Left renal pelvis (tissue), 4 donors: ENCODE measurements at places on chromosomes 2 and 18.

GRCh38 chr2:230422149-230422548 lies 6.1 kb downstream of the SP100 start:
- no peak for DNase-seq

DNA sequence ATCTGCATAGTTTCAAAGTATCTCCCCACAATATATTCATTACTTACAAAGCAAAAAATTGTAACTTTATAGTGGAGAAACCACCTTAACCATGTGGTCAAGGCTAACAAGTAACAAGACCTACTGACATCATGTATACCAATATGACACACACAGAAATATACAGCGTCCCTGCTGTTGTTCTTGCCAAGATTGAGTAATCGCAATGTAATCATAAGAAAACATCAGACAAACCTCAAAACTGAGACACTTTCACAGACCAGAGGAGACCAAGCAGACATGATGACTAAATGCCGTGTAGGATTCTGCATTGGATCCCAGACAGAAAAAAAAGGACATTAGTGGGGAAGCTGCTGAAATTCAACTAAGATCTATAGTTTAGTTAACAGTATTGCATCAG lies 123.0 kb downstream of the ACAA2 start:
- DNase-seq, result no peak

DNA sequence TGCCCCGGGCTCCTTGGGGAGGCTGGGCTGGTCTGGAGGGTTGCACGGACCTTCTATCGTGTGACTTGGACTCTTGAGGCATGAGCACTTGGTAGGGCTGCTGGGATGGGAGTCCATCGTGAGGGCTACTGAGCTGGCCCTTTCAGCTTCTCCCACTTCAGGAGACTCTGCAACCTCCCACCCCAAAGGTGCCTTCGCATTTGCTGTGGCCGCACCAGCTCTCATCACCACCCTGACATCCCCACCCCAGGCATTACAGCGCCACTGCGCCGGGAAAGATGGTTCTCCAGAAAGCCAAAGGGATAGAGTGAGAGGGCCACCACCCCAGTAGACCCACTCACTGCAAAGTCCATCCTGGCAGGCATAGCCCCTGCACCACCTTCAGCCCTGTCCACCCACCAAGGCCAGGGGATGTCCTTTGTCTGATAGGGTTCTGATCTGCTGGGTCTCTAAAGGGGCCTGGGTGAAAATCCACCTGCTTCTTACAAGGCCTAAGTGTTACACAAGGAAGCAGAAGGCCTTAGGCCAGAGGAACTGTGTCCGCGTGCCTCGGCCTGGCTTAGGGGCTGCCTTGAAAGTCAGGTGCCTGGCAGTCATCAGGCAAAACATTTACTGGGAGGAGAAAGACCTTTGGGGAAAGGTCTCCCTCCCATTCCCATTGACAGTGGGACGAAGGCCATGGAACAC lies 5.1 kb downstream of the EHD3 start:
- DNase-seq, result no peak

DNA sequence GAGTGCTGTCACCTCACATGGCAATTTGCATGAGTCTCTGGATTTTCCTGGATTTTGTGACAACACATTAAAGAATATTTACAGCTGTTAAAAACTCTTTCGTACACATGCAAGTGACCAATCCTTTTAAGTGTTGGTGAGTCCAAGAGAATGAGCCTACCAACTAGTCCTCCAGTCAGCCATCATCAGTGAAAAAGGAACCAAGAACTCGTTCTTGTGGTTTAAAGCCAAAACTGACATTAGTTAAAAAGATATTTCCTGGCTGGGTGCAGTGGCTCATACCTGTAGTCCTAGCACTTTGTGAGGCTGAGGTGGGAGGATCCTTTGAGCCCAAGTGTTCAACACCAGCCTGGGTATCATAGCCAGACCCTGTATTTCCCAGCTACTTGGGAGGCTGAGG lies 215.4 kb upstream of the ITGA4 start:
- no peak for DNase-seq

GRCh38 chr2:97911922-97912575 lies 83.7 kb downstream of the TMEM131 start:
- no peak for DNase-seq

DNA sequence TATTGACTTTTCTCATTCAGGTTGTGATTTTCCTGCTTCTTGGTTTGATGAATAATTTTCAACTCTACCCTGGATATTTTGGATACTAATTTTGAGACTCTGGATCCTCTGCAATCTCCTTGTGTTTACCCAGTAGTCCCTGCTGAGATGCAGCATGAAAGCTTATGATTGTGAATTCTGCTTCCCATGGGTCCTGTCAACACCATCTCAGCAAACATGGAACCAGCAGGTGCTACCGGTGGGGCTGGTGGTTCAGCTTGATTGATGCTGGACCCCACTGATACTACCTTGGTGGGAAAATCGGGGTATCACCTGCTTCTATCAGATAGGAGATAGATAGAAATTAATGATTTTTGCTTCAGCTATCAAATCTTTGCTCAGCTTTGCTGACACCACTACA lies 81.1 kb downstream of the SOWAHC start:
- no peak for DNase-seq

GRCh38 chr2:166365803-166366420 lies 9.8 kb downstream of the SCN9A start:
- DNase-seq, result no peak

GRCh38 chr18:28767201-28767600 lies 590.3 kb upstream of the CDH2 start:
- DNase-seq, result no peak

GRCh38 chr2:234960175-234961088 lies 8.6 kb downstream of the SH3BP4 start:
- no peak for DNase-seq

DNA sequence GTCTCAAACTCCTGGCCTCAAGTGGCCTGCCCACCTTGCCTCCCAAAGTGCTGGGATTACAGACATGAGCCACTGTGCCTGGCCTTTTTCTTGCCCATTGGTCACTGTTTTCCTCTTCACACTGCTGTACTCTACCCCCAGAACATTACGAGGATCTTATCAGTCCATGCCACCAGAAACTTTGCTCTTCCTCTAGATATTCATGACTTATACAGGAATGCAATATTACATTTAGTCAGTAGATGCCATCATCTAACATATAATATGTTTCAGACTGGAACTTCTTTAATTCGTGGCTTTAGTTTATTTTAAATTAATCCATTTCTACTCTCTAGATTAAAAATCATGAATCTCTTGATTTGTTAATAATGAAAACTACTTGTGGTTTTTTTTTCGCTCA lies 135.5 kb downstream of the COMMD1 start:
- no peak for DNase-seq

GRCh38 chr2:100105678-100106054 lies 36.7 kb downstream of the AFF3 start:
- DNase-seq, result no peak

DNA sequence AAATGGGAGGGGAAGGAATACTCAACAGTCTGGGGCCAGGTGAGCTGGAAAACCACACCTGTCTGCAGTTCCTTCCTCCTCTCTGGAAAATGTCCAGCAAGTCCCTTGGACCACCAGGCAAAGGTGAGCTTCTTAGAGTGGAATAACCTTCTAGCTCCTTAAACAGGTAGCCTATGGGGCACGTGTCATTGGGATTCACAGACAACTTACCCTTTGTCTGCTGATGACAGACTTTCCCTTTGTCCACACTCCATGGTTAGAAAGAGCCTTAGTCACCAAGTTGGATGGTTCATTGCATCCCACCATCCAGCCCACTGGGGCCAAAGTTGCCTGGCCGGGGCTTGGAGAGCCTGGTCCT lies 98.0 kb upstream of the ITGA6 start:
- no peak for DNase-seq

DNA sequence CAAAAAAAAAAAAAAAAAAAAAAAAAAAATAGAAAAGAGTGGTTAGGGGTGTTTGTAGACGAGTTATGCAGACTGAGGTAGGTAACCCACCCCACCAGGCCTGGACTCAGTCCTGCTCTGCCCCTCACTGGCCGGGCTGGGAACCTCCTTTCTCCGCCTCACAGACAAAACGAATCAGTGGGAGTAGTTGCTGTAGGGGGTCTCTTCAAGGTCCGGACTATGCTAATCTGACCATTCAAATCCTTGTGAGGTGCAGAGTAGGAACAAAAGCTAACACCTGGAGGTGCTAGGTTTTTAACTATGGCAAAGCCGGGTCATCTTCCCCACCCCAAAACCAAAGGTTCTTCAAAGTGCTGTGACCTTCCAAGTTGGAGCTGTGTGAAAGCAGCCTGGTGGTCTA lies 223.7 kb downstream of the SLC4A3 start:
- no peak for DNase-seq

GRCh38 chr2:197116306-197116879 lies 189.9 kb upstream of the PGAP1 start:
- no peak for DNase-seq

DNA sequence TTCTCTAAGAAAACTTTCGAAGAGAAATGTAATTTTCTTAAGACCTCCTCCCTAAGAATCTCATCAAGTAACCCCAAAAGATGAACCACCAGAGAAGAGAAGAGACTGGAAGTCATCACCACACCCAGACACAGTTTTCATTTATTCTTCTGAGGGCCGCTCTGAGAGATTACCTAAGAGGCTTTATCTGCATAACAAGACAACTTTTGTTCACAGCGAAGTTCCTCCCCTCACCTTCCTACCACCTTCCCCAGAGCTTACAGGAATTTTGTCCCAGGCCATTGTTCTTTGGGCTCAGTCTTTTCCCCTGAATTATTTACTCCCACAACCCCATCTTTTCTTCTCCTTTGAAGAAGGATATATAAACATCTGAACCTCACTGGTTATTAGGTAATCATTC lies 92.8 kb downstream of the AKAIN1 start:
- DNase-seq, result no peak

GRCh38 chr2:52220393-52220792 lies 1188.5 kb upstream of the NRXN1 start:
- DNase-seq, result no peak

- no peak for DNase-seq
These were observed 4.2 kb upstream of the MYO7B start for GRCh38 chr2:127531221-127531648.

DNA sequence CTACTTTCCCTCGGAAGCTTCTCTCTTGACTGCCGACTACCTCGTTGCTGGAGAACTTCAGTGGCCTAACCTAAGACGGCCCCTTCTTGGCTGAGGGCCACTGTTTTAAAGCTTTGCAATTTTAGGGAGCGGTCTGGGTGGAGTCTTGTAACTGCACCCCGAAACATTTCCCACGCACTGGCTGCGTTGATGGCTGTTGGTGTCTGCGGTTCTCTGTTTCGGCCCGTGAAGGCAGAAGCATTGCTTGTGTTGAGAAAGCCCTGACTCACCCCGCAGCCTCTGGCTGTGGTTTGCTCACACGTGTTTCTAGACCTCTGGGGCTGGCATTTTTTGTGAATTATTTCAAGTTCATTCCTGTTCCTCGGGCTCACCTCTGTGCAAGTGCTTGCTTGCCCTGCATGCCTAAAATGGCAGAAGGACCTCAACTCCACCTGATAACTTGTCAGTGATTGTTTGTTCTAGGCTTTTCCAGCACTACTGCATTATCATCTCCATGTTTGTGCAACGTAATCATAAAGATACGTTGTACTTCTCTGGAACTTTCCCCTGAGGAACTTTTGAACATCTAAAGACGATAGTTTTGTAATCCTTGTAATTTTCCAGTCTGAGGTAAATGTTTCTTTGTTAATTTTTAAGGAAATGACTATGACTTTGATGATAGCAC lies 94.2 kb upstream of the DLX2 start:
- no peak for DNase-seq

GRCh38 chr2:68715353-68716041 lies 19.1 kb upstream of the ARHGAP25 start:
- DNase-seq, result no peak

DNA sequence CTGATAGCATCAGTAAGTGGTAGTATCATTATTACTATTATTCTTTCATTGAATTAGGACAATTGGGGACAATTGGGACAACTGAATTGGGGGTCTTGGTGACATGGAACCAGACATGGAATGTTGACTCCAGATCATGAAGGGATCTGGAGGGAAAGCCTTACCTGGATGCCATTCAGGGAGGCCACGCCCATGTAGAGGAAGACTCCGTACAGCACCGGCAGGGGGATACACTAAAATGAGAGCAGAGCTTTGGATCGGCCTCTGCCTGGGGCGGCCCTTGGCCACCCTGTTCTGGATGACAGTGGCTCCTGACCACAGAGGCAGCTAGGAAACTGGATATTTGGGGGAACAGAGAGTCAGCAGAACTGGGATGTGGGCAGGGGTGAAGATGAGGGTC lies 29.2 kb downstream of the MTHFD2 start:
- no peak for DNase-seq

DNA sequence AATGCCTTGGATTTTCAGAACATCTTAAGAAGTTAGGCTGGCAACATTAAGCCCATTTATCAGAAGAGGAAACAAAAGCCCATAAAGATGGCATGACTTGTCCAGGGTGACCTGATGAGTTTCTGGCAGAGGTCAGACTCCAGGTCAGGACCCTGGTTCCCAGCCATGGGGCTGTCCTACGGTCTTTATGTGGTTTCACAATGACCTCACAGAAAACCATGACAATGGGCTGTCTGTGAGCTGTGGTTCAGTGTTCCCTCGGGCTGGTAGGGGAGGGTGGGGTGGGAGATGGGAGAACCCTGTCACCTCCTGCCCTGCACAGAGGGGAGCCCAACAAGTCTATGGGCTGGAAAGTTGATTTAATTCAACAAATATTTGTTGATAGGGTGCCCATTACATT lies 101.8 kb downstream of the LOXHD1 start:
- DNase-seq, result no peak

DNA sequence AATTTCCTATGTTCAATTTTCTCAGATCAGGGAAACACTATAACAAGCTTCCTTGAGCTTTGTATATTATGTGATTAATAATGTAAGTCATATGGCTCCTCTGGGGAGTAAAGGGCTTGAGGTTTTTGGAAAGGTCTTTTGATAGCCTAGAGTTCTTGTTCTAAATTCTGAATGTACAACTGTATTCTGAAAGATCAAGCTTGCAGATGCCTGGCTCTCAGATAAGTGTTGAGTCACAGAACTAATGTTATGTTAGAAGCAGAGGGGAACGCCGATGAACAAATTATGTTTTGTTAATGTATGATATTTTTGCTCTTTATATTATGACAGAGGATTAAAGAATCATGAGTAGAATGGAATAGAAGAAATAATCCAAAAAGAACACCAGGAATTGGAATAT lies 170.1 kb downstream of the RPRM start:
- no peak for DNase-seq

DNA sequence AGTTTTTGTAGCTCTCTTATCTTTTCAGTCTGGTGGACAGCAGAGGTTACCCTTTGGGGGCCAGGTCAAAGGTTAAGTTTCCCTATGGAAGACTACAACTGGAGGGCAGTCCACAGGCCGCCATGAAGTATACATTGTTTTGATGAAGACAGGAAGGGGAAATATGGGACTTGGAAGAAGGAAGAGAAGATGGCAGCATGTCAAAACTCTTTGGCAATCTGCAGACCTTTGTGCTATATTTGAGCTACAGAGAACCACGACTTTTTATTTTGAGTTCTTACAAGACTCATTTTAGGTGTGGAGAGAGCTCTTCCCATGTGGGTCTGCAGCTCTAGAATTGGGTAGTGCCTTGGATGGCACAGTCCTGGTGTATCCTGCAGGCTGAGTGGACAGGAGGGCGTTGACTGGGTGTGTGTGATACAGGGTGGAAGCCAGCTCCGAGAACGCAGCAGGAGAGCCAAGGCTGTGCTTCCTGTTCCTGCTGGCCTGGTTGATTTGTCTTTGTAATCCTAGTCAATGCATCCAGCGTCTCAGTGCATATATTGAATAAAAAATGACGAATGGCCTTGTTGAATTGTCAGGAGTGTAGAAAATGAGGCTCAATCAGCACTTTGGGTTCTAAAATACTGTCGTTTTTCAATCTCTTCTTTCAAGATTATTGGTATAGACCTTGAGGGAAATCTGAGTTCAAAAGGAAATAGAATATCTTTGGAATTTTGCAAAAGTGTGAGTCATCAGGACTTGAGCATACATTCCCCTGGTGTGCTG lies 11.5 kb downstream of the ITGA6 start:
- DNase-seq, result no peak
